ENCODE measurements at places on chromosomes 6 and 20.

- no peak for DNase-seq
Observed at GRCh38 chr20:22382742-22383141, 201.6 kb downstream of the FOXA2 start.

DNA sequence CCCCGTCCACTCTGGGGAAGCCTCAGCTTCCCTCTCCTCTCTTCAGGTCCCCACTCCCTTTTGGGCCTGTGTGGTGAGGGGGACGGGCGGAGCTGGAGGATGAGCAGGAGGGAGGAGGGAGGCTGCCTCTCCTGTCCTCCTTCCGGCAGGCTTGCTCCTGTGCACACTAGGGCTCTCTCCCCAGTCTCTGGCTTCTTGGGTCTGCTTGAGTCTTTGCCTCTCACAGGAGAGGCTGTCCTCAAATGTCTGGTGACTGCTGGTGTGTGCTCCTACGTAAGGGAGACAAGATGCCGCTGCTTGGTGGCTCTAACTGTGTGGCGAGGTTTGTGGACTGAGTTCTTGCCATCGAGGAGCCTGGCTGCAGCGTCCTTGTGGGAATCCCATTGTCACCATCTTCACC is 8.8 kb upstream of the SMOC2 start:
- no peak for DNase-seq

- no peak for DNase-seq
Observed at GRCh38 chr6:131049608-131050007, 13.4 kb downstream of the EPB41L2 start.

- no peak for DNase-seq
Observed at GRCh38 chr20:50538276-50538675, 28.1 kb downstream of the PTPN1 start.
